ENCODE measurements at places on chromosomes 16 and 17.
A peak's percentile ranks its signal among the peaks of the same experiment; 100 is the strongest.

DNA sequence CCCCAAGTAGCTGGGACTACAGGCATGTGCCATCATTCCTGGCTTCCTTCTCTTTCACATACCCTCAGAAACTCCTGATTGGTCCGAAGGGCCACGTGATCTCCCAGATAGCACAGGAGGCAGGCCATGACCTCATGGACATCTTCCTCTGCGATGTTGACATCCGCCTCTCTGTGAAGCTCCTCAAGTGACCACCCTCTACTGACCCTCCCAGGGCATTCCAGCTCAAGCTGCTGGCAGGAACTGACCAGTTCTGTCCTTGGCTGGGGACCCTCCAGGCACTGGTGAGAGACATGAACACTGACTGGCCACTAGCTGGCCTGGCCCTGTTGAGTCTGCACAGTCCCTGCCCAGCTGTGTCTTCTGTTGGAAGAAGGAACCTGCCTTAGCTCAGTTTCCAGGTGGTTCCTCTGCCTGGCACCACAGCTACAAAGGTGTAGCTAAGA lies 5.6 kb downstream of the ERAL1 start:
- DNase-seq, result no peak

GRCh38 chr17:27475070-27475673 lies 18.9 kb downstream of the KSR1 start:
- DNase-seq, result no peak

- DNase-seq, result no peak
Measured at GRCh38 chr16:85216522-85217375, 104.5 kb upstream of the CIBAR2 start.

DNA sequence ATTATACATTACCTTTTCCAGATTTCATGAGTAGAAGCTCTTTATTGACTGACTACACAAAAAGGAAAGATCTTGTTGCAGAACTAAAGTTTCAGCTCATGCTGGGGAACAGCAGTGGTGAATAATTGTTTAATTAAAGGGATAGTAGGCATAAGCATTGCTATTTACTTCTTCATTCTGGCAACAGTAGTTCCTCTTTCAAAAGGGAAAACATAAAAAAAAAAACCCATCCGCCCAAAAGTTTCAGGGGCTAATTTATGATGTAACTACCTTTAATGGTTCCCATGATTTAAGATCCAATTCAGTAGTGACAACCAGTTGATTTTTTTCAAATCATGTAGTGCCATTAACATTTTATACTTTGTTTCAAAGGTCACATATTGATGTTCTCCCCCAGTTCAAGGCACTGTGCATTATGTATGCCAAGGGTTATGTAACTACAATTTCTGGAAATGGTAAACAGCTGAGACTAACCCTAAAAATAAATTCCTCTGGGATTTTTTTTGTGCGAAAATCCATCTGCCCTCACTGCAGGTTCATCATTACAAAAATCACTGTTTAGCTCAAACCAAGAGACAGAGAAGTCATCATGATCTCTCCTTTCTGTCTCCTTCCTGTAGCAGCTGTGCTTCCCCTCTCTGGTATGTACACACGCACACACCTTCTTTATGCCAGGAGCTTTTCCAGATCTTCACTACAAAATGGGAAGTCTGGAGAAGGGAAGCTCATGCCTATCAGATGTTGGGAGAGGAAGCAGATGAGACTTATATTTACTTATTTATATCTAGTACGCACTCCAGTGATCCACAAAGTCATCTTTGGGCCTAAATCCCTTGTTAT lies 2.2 kb upstream of the PHLPP2 start:
- DNase-seq, result no peak

- DNase-seq, result peak; percentile 27
Measured at GRCh38 chr17:751269-752001, 629 bp downstream of the GEMIN4 start.

- no peak for DNase-seq
Measured at GRCh38 chr17:14748036-14748710, 447.3 kb downstream of the HS3ST3B1 start.

DNA sequence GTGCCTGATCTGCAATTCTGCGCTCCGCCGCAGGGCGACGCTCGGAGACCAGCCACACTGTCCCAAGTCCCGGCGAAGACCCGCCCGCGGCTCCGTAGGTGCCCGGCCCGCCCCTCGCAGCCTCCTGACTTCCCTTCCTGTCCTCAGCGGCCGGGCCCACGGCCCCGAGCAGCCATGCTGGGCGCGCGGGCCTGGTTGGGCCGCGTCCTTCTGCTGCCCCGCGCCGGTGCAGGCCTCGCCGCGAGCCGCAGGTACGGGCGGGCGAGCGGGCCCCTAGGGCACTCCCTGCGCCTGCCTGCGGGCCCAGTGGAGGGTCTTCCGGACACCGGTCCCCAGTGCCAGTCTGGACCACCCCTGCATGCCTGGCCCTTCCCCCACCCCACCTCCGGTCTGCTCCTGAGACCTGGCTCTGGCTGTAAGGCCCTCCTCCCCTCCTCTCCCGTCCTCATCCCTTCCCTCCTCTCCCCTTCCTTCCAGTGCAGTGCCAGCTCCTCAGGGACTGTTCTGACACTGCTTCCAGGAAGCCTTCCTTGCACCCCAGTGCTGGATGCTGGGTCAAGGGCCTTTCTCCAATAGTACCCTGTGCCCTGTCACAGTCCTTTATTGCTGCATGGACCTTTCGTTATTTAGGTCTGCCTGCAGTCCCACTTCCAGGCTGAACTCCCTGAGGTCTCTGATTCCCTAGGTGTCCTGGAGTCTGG lies at the start of gene SPATA20:
Gene SPATA20, plus strand, starts transcription at position 140 of the 701 bp plus-strand sequence. Its CDS starts 35 bp downstream, at position 175.
- DNase-seq, result peak; percentile 75
